ENCODE measurements at places on chromosomes 2 and 18.

DNA sequence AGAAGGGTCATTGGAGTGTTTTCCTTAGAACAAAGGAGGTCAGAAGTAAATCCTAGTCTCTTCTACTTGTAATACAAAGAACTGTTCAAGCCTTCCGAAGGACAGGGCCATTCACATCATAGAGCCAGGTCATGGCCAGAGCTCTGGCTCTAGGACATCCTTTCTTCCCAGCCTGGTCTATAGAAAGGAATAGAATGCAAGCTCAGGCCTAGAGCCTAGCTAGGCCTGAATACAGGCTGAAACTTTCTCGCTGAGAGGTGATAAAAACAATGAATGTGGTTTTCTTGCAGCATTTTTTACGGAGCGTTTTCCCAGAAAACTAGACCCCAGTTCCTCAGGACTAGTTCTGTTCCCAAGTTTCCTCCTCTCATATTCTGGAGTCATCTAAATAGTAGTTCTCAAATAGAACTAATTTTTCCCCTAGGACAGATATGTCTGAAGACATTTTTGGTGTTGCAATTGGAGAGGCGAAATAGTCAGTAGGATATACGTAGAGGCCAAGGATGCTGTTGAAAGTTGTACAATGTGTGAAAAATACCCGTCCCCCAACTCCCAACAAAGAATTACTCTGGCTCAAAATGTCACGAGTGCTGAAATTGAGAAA is 6.8 kb downstream of the UGT1A6 start:
- DNase-seq, result no peak

- DNase-seq, result no peak
These were observed 35.6 kb upstream of the ACVR1 start for GRCh38 chr2:157911750-157912149.

DNA sequence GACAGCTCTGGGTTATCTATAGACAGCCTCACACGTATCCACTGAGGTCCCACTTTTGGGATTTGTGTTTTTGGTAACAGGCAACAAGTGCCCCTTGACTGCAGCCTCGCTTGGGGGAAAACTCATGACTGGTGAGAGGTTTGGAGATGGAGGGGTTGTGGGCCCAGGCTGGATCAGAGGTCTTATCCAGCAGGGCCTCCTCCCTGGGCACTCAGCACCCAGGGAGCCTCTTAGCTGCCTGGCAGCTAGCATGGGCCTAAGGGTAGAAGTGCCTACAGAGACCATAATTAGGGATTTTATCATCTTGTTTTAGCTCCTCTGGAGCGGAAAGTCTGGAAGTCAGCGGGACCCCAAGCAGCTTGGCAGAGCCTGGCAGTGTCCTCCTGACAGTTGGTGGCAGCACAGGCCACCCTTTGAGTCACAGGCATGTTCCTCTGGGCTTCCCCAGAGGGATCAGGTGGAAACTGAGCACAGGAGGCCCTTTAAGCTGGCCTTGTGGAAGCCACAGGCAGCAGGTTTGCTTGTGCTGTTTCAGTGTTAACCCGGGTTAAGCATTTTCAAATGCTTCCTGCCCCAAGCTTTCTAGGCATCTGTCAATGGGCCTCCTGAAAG is 143.1 kb downstream of the KCTD1 start:
- DNase-seq, result peak; percentile 63

DNA sequence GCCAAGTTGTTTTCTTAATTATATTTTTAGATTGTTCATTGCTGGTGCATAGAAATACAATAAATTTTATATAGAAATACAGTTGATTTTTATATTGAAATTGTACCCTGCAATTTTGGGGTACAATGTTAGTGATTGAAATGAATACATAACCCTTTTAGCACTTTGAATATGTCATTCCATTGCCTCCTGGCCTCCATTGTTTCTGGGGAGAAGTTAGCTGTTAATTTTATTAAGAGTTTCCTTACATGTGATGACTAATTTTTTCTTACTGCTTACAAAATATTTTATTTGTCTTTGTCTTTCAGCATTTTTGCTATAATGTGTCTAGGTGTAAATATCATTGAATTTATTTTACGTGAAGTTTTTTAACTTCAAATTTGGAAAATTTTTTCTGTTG is 176.5 kb upstream of the DCC start:
- DNase-seq, result no peak

DNA sequence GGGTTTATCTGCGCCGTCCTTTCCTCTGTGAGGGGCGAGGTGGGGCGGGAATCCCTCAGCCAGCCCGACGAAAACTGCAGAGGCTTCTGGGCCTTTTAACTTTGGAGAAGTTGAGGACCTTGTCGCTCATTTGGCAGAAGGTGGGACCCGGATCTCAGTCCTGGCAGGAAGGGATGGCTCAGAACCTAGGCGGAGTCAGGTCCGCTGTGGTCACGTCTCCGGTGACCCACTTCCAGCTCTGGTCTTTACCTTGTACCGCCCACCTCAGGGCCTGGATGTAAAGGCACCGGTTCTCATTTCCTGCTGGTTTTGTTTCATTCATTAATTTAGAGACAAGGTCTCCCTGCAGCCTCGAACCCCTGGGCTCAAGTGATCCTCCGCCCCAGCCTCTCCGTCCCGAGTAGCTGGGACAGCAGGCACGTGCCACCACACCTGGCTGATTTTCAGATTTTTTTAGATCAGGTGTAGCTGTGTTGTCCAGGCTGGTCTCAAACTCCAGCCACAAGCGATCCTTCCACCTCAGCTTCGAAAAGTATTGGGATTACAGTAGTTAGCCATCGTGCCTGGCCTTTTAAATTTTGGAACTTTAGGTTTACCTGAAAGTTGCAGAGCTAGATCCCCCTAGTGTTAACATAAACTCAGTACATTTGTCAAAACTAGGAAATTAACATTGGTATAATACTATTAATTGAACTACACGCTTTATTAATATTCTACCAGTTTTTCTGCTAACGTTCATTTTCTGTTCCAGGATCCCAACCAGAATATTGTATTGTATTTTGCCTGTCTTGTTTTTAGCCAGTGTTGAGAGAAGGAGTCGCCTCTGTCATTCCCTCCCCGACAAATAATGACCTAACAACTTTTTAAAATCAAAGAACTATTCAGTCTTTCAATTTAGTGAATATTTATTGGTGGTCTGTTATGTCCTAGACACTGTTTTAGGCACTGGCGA is 852 bp downstream of the POLI start:
- DNase-seq, result no peak

GRCh38 chr2:112824694-112825085 is 11.9 kb downstream of the IL1B start:
- no peak for DNase-seq

DNA sequence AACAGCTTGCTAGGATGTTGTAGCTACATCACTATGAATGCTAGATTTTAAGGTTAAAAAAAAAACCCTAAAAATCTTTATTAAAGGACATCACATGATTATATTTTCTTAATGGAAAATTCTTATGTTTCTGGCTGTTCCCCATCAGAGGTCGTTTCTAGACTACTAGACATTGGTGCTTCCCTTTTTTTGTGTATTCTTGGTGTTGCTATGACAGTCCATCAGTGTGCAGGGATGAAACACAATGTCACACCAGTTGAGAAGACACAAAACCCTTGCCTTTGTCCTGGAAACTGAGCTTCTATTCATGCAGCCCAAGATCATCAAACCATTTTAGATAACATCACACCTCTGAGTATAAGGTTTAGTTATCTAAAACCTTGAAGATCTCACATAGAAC is 19.9 kb upstream of the TMEM131 start:
- DNase-seq, result no peak

- no peak for DNase-seq
These were observed 88.0 kb downstream of the TEX51 start for GRCh38 chr2:126986631-126987187.

DNA sequence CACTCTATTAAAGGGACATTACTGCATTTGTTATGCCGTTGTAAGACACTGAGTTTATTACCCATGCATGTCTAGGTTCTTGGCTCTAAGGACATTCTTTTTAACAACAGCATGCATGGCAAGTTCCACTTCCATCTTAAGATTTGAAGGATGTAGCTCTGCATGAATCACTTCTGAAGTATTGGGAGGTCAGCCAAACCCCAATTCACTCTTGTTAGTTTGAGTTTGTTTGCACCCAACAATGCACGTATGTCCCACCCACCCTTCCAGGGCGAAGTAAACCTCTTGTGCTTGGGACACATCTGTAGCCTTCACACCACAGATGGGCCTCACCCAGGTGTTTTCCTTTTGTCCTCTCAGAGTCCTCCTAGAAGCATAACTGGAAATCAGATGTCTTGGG is 5.6 kb upstream of the LAMA3 start:
- no peak for DNase-seq

GRCh38 chr2:113822087-113822815 is 65.8 kb upstream of the SLC35F5 start:
- no peak for DNase-seq

All from kidney (tissue), 22 donors.